ENCODE measurements at places on chromosomes 1 and 21.

DNA sequence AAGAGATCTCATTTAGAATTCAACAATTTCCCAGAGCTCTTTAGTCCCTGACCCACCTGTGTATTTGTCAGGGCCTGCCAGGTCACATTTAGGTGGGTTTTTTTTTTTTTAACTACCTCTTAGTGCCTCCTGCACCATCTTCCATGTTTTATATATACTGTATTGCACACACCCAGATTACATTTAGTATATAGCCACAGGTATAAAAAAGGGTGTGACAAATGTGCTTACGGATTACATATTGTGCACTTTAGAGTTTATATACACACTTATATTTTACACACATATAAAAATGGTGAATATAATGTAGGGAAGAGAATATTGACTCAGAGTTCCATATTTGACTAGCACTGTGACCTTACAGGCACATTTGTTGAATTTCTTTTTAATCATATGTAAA, 17.4 kb upstream of the LRIG2 start:
- no peak for DNase-seq

GRCh38 chr1:183580281-183580682, 10.0 kb downstream of the NCF2 start:
- DNase-seq, result no peak

GRCh38 chr1:203052601-203053000, 26.3 kb downstream of the PPFIA4 start:
- DNase-seq, result no peak

GRCh38 chr1:112188611-112189010, 199.1 kb upstream of the KCND3 start:
- no peak for DNase-seq

GRCh38 chr1:26744075-26744959, 43.4 kb upstream of the PIGV start:
- DNase-seq, result no peak

DNA sequence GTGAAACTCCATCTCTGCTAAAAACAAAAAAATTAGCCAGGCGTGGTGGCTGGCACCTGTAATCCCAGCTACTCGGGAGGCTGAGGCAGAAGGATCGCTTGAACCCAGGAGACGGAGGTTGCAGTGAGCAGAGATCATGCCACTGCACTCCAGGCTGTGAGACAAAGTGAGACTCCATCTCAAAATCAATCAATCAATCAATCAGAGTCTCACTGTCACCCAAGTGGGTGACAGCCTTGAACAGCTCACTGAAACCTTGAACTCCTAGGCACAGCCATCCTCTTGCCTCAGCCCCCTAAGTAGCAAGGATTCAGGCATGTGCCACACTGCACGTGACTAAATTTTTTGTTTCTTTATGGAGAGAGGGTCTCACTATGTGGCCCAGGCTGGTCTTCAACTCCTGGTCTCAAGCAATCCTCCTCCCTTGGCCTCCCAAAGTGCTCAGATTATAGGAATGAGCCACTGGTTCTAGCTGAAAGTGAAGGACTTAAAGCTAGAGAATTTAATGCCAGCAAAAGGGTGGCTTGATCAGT, 44.4 kb downstream of the GNB1 start:
- no peak for DNase-seq

DNA sequence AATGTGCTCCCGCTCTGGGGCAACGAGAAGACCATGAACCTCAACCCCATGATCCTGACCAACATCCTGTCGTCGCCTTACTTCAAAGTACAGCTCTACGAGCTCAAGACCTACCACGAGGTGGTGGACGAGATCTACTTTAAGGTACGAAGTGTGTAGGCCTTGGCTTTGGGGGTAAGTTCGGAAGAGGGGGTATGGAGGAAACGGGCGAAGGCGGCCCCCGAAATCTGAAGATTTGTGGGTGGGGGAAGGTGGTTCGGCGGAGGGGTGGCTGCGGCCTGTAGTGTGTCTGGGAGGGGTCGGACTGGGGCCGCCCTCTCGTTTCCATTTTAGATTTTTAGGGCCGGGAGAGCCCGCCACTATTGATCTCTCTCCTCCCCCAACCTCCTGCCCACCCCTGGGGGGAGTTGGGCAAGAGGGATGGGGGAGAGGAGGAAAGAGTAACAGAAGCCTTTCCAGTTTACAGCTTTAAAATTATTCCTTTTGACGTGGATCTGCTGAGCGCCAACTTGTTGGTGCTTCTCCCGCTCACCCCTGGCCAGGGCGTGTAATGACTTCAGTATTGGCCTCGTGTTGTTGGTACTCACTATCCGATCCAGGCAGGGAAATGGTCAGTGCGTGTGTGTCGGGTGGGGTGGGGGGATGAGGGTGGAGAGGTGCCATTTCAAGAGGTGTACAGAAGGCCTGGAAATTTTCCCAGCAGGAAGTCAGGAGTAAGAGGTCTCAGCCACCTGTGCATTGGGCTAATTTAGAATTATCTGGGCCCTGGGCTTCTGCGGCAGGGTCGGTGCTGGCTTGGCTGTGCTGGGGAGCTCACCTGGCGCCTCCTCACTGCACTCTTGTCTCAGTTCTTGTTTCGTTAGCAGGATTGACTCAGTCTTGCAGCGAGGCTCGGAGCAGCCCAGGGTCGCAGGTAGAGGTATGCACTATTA, 880 bp downstream of the PRPF38B start:
- peak; percentile 49 for DNase-seq

GRCh38 chr21:40719615-40720014, 127.3 kb downstream of the DSCAM start:
- DNase-seq, result no peak

GRCh38 chr1:201903135-201903534, 14.4 kb downstream of the SHISA4 start:
- DNase-seq, result no peak

DNA sequence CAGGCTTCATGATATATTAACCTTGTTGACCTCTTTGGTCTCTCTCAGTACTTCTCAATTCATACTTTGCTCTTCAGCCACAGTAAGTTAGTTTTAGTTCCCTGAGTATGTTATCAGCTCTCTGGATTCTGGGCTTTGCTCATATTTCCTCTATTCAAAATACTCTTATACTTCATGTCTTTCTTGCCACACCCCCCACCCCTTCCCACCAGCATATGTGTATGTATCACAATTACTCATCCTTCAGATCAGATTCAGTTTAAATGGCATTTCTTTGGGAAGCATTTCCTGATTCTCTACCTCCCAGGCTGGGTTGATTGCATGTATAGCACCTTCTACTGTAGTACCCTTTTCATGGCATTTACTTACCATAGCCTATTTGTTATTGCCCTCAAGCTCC, 28.3 kb downstream of the SLC30A7 start:
- no peak for DNase-seq

DNA sequence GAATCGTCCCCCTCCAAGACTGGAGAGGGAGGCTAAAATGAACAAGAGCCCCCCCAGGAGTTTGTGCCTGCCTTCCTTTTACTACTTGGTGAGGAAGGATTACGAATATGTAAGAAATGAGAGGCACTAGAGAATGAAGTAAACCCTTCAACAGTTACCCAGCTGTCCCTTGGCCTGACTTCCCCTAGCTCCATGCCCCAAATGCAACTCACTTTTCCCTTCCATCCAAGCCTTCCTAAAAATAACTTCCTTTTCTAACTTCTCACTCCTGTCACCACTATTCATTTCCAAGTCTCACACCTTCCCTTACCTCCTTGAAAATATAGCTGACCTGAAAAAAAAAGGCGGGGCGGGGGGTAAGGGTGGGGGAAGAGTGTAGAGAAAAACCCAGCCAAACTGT, 96.6 kb upstream of the HNRNPU start:
- no peak for DNase-seq

GRCh38 chr1:99481391-99481996, 164.4 kb upstream of the PALMD start:
- no peak for DNase-seq

DNA sequence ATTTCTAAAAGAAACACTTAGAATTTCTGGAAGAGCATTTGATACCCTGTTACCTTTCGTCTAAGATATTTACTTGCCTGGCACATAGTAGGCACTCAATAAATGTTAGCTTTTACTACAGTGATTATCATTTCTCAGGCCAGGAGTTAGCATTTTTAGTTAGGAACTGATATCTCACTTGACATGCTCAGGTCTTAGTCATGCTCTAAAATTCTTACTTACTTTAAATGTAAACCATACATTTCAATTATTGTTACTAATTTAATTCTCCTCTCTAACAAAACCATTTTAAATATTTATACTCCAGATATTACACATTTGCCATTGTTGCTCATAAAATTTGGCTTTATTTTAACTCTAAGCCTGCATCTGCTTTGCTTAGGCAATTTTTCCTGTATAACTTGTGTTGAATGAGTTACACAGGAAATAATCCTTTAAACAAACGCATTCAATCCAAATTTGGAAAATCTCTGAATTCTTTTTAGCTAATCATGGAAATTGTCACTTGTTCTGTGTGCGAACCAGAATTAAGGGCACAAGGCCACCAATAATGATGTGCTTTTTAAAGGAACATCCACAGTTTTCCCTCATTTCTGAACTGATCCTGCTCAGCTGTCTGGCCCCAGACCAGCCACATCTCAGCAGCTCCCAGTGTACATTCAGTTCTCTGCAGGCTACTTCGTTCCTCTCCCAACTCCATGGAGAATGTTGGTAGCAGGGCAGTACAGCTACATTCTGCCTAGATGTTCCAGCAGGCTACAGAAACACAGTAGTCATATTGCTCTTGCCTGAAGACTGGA, 15.6 kb downstream of the NIBAN1 start:
- no peak for DNase-seq

DNA sequence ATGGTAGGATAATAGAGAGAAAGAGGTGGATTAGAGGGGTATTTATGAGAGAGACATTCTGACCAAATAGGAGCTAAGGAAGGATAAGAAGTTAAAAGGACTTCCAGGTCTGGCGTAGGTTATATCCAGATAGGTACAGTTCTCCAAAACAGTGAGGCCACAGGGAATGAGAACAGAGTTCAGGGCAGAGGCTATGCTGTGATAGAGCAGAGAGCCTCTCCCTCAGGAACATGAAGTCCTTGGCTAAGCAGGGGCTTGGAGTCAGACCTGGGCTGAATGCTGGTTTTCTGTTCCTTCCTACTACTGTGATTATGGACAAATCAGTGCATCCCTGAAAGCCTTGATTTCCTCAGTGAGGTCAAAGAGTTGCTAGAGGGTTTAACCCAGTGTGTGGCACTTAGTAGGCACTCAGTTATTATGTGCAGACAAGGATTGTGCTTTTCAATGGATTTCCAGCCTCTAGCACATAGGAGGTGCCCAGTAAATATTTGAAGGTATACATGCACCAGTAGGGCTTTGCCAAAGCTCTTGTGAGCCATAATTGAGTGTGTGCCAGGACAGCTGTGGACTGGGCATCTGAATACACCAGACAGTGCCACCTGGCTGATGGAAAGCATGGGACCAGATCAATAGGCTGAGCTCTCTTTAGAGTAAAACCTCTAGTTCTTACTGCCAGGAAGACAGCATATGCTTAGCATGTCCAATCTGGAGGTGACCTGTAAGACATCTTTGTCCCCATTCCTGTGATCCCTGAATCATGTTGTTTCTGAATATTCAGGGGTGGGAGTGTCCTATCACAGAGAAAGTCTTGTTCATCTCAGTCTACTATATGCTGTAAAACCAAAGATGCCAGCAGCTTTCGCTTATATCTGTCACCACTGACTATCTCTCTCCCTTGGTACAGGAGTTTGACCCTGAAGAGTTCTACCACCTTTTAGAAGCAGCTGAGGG, 111.1 kb downstream of the PIK3R3 start:
- DNase-seq, result no peak

GRCh38 chr1:232873412-232873811, 68.2 kb downstream of the MAP10 start:
- no peak for DNase-seq

DNA sequence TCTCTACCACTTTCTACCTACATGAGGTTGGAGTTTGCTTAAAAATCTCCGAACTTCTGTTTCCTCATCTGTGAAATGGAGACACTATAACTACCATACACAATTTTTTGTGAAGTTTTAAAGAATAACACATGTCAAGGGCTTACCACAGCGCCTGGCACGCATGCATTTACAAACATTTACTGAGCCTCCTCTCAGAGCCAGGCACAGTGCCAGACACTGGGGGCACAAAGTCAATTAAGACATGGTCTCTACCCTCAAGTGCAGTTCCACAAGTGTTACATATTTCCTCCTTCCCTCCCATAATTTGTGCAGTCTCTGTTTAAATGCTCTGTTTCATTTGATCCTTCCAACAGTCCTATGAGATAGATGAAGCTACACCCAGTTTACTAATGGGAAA, 356.4 kb upstream of the ESRRG start:
- DNase-seq, result no peak

GRCh38 chr1:158087320-158087927, 93.3 kb upstream of the CD1D start:
- DNase-seq, result peak; percentile 63

DNA sequence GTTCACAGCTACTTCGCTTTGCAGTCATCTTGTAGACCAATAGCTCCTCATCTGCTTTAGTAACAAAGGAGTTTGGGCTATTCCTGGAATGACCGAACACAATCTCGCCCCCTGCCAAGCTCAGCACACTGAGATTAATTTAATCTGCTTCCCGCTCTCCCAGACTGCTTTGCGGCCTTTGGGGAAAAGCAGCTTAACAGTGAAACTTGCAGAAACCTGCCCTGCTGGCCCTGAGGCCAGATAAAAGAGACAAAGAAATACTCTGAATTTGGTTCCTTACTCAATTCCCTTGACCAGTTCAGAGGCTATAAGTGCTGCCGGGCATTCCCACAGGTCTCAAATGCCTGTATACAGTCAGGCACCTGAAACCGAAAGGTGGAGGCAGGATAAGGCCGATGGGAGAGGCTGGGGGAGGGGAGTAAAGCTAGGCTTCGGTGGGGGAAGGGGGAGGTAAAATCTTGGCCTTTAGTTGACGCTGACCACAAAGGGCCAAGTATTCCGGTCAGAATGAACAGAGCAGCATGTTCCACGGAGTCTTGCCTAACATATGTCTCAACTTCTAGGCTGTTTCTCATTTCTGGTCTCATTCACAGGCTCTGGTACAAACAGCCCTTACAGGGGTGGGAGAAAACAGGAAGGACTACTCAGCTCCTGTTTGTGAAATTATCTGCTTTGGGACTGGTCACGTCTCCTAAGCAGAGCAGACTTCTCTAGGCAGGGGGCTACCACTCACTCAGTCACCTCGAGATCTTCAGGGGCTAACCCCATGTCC, 17.7 kb upstream of the A3GALT2 start:
- no peak for DNase-seq

- no peak for DNase-seq
Observed at GRCh38 chr1:67839826-67840225, 6.6 kb upstream of the GNG12 start.

DNA sequence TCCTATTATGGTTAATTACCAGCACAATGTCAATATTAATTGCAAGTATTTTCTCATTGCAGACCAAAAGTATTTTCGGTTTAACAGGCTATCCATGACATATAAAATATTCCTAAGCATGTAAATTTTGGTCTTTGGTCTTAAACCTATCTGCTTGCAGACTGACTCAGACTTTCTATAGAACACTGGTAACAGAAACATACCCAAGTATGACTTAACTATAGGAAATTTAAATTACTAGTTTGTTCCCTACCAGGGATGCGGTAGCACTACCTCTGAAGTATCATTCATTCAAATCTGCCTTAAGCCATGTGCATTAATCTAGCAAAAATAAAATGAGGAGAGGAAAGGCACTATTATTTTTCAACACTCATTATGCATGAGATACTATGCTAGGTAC, 2.9 kb downstream of the TAF1A start:
- DNase-seq, result no peak

GRCh38 chr1:10295481-10296085, 85.2 kb downstream of the KIF1B start:
- DNase-seq, result peak; percentile 13

- no peak for DNase-seq
Observed at GRCh38 chr1:154206196-154206595, at the start of gene CFAP141. CFAP141 (minus strand) TSS chr1:154206333; CDS start chr1:154206307, 26 bp downstream.

GRCh38 chr1:40969445-40969844, 10.1 kb upstream of the CTPS1 start:
- DNase-seq, result no peak
